ENCODE measurements at places on chromosomes 13 and 19.
A peak's percentile ranks its signal among the peaks of the same experiment; 100 is the strongest.

DNA sequence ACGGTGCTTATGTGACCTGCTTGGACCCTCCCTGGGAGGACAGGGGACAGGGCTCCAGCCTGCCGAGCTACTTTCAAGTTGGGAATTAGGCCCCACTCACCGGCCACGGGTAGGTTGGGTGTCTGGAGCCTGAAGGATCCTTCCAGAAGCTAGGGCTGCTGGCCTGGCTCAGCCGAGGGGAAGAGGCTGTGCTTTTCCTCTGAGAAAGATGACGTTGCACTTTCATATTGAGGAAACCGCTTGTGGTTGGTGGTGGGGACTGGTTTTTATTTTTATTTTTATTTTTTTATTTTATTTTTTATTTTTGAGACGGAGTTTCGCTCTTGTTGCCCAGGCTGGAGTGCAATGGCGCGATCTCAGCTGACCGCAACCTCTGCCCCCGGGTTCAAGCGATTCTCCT is at the start of gene TMEM150B:
Gene TMEM150B (minus strand): TSS at position 170 of the 400 bp plus-strand sequence. CDS start 4,305 bp downstream, outside the sequence.
- DNase-seq = peak; percentile 76

DNA sequence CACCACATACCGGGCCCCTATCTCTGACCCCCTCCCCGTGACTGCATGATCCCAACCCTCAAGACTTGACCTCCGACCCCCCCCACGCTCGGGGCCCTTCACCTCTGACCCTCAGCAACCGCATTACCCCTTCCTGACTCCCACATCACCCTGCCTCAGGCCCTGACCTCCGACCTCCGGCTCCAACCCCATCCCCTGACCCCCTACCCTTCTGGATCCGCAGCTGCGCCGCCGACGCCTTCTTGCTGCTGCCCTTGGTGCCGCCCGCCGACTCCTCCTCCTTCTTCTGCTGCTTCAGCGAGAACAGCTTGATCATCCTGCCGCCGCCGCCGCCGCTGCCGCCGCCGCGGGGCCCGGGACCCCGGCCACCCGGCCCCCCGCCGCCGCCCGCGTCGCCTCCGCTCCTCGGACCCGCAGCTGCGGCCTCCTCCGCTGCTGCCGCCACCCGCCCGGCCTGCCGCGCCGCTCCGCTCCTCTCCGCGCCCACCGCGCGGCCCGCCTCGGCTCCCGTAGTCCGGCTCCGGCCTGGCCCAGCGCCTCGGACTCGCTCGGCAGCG is at the start of gene UBE2M:
Gene UBE2M (minus strand): TSS at position 546 of the 557 bp plus-strand sequence. CDS start 230 bp downstream, at position 316.
- DNase-seq = peak; percentile 53

- DNase-seq = peak; percentile 69
Observed at GRCh38 chr13:60397704-60398378, 821 bp downstream of the TDRD3 start.

- no peak for DNase-seq
Observed at GRCh38 chr13:89238496-89238895, 1567.3 kb downstream of the SLITRK5 start.

- DNase-seq = peak; percentile 46
Observed at GRCh38 chr13:78602561-78603239, 652 bp downstream of the POU4F1 start.

GRCh38 chr13:29991343-29991742 is 140.9 kb upstream of the UBL3 start:
- no peak for DNase-seq

DNA sequence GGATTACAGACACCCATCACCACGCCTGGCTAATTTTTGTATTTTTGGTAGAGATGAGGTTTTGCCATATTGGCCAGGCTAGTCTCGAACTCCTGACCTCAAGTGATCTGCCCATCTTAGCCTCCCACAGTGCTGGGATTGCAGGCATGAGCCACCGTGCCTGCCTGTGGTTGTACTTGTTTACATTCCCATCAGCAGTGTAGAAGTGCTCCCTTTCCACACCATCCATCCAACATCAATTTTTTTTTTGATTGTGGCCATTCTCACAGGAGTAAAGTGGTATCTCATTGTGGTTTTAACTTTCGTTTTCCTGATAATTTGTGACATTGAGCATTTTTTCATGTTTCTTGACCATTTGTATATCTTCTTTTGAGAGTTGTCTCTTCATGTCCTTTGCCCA is 1019.4 kb upstream of the SLC10A2 start:
- no peak for DNase-seq

- DNase-seq = no peak
Observed at GRCh38 chr19:3698386-3698950, 1.8 kb downstream of the PIP5K1C start.

DNA sequence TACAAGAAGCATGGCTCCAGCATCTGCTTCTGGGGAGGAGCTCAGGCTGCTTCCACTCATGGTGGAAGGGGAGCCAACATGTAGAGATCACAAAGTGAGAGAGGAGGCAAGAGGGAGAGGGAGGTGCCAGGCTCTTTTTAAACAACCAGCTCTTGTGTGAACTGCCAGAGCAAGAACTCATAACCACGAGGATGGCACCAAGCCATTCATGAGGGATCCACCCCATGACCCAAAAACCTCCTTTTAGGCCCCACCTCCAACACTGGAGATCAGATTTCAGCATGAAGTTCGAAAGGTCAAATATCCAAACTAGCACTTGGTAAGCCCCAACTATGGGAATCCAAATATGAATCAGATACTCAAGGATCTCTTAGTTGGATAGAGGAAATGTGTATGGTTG is 131.2 kb downstream of the RXFP2 start:
- DNase-seq = no peak

GRCh38 chr19:1220976-1221903 is 15.7 kb downstream of the STK11 start:
- DNase-seq = peak; percentile 59

- peak; percentile 87 for DNase-seq
Observed at GRCh38 chr13:49935171-49936074, 717 bp downstream of the SPRYD7 start.

DNA sequence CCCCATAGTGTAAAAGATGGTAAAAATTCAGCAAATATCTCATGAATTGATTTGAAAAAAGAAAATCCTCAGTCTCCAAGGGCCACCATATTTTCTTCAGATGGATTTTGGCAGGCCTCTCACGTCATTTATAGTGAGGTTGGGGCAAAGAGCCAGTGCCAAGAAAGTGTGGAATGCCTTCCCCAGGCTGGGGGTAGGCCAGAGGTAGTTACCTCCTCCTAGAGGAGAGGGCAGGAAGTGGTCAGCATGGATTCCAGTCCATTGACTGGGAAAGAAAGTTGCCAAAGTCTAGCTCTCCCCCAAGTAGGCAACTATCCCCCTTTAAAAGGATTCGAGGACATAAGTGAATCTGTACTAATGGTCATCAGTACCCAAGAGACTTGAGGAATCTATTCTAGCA is 68.4 kb upstream of the KCTD4 start:
- no peak for DNase-seq

DNA sequence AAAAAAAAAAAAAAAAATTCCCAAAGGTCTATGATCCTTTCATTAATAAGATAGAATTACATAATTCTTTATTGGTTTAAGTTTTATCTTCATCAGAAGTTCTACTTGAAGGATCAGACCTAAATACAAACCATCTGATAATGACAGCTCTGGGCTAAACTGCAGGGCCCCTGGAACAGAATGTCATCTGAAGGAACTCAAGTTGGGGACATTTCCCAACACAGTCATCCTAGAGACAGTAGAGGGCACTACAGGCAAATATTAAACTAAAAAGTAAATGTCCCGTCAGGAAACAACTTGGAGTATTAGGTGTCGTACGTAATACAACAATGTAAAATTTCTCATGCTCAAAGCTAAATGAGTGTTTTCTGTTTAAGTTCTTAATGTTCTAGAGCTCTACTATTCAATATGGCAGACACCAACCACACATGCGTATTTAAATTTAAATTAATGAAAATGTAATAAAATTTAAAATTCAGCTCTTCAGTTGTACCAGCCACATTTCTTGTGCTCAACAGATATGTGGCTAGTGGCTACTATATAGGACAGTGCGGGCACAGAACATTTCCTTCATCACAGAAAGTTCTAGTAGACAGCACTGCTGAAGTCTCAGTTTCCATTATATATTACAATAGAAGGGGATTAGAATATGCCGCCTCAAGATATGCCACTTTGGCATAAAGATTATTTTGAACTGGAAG is 21.8 kb upstream of the NAXD start:
- peak; percentile 84 for DNase-seq

DNA sequence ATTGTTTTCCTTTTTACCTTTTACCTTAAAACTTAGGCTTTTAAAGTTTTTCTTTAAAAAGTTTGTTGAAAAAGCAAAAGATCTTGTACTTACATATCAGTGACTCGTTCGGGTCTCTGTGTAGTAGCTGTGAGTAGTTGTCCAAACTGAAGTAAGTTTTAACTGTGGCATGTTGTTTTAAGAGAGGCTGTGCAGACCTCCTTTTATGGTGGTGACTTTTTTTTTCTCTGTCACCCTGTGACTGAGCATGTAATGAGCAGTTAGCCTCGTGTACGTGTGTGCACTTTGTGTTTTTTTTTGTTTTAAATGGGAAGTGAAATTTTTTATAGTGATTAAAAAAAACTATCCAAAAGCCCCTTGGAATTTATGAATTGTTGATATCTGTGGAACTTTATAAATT is at the start of gene GPR183:
Gene GPR183 (minus strand): TSS at position 153 of the 400 bp plus-strand sequence. CDS start 11,254 bp downstream, outside the sequence.
- DNase-seq = peak; percentile 76

GRCh38 chr13:83780227-83780626 is 102.0 kb downstream of the SLITRK1 start:
- no peak for DNase-seq

All from inflammatory macrophage (primary cell).